ENCODE measurements at places on chromosomes 3 and 15.

DNA sequence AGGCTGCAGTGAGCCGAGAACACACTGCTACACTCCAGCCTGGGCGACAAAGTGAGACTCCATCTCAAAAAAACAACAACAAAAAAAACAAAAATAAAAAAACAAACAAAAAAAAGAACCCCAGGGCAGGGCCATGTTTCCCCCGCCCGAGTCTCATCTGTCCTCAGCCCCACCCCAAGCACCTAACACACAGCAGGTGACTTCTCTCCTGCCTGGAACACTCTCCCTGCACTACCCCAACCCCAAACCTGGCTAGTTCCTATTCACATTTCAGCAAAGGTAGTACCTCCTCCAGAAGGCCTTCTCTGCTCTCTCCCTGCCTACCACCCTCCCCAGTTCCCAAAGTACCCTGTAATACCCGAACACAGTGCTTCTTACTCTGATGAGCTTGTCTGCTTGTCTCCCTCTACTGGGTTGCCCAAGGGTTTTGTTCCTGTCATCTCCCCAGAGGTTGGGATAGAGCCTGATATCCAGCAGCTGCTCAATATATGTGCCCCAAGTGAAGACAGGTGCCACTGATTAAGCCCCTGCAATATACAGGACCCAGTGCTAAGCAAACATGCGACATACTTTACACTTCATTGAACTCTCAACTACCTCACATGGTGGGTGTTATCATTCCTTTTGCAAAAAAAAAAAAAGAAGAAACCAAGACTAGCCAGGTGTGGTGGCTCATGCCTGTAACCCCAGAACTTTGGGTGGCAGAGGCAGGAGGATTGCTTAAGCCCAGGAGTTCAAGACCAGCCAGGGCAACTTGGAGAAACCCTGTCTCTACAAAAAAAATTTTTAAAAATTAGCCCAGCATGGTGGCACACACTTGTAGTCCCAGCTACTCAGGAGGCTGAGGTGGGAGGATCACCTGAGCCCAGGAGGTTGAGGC, 103.6 kb downstream of the DAPK2 start:
- DNase-seq = no peak

GRCh38 chr15:82051664-82052063, 5.8 kb upstream of the MEX3B start:
- no peak for DNase-seq

- DNase-seq = no peak
Observed at GRCh38 chr3:158539414-158540014, 31.5 kb upstream of the MLF1 start.

DNA sequence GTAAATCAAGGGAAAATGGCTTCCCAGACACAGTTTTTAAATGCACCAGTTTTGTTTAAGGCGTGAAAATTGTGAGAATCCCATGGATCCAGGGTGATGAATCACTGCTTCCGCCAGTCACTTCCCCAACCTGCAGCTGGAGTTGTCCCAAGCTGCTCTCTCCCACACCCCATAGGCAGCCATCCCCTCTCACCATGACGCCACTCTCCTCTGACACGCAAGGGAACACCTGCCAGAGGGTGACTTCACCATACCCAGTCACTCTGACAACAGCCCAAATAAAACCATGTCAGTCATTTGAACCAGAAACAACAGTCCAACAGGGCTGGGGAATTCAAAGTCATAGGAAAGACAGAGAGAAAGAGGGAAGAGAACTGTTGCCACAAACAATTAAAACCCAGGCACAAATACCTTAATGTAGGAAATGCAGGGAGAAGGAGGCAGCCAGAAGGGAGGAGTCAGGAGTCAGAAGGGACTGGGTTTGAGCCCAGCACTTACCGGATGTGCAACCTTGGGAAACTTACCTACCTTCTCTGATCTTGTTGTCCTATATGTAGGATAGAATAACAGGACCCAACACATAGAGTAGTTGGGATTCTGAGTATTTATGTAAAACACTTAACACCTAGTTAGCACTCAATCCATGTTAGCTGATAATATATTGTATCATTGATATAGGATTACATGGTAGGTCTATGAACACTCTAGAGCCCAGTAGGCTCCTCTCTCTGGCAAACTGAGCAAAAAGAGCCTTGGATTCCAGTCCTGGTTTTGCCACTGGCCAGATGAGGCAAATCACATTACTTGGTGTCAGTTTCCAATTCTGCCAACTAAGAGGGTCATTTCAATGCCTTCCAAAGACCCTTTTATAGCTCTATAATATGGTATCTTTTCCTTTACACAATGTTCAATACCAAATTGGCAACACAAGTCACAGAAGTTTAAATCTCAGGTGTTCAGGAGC, 326.3 kb upstream of the ICE2 start:
- DNase-seq = no peak

GRCh38 chr3:27596334-27596841, 112.2 kb upstream of the SLC4A7 start:
- DNase-seq = no peak

DNA sequence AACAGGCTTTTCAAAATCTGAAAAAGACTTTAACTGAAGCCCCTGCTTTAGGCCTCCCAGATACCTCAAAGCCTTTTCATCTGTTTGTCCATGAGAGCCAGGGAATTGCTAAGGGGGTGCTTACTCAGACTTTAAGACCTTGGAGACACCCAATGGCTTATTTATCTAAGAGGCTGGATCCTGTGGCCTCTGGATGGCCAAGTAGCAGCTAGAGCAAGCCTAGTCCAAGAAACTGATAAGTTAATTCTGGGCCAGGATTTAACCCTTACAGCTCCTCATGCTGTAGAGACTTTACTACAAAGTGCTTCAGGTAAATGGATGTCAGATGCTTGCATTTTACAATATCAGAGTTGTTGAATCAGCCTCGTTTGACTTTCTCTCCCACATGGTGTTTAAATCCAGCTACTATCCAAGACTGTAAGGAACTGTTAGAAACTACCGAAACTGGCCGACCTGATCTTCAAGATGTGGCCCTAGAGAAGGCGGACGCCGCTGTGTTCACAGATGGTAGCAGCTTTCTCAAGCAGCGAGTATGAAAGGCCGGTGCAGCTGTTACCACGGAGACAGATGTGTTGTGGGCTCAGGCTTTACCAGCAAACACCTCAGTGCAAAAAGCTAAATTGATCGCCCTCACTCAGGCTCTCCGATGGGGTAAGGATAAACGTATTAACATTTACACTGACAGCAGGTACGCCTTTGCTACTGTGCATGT, 3.3 kb downstream of the DET1 start:
- no peak for DNase-seq

DNA sequence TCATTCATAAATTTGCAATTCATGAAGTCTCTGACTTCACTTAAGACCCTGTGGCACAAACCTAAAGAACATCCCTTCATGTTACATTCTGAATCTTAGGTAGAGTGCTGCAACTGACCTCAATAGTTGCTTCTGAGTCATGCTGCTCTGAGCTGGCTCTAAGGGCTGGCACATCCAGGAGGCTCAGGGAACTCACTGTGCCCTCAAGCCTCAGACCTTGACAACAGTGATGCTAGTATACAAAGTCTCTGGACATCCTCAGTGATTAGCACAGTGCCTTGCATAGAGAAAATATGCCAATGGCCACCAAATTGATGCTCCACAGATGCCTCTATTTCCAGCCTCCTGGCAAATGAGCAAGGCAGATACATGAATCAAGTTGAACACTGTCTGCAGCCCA, 740.9 kb upstream of the LMCD1 start:
- DNase-seq = no peak

DNA sequence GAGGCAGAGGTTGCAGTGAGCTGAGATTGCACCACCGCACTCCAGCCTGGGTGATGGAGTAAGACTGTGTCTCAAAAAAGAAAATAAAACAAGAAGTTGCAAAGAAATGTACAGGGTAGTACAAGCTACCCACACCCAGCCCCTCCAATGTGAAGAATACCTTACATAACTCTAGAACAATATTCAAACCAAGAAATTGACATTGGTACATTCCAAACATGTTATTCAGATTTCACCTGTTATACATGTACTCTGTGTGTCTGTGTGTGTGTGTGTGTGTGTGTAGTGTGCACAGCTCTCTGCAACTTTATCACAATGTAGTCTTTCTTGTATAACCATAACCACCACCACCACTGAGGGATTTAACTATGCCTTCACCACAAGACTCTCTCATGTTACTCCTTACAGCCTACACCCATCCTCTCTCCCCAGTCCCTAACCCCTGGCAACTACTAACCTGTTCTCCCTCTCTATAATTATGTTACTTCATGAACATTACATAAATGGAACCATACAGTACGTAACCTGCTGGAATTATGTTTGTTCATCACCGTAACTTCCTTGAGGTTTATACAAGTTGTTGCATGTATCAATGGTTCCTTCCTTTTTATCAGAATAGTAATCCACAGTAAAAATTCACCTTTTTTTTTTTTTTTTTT, 16.2 kb upstream of the TJP1 start:
- DNase-seq = no peak

DNA sequence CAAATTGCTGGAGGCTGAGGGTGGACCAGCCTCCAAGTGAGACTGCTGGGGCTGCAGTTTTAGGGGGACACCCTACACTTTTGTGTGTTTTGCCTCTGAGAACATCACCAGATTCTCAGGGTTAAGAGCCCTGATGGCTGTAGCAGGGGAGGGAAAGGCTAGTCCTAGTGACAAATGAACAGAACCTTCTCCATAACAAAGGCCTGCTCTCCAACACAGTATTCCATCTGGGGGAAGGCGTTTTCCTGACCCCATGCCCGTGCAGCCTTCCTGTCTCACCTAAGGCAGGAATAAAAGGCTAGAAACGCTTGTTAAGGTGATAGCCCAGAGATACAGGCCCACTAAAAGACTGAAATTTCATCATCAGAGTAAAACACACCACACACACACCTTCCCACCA, 50.2 kb upstream of the NSMCE3 start:
- DNase-seq = no peak

- DNase-seq = no peak
Observed at GRCh38 chr3:11245276-11245675, 26.9 kb upstream of the ATG7 start.
